ENCODE measurements at places on chromosomes 12 and 14.
A peak's percentile ranks its signal among the peaks of the same experiment; 100 is the strongest.

DNA sequence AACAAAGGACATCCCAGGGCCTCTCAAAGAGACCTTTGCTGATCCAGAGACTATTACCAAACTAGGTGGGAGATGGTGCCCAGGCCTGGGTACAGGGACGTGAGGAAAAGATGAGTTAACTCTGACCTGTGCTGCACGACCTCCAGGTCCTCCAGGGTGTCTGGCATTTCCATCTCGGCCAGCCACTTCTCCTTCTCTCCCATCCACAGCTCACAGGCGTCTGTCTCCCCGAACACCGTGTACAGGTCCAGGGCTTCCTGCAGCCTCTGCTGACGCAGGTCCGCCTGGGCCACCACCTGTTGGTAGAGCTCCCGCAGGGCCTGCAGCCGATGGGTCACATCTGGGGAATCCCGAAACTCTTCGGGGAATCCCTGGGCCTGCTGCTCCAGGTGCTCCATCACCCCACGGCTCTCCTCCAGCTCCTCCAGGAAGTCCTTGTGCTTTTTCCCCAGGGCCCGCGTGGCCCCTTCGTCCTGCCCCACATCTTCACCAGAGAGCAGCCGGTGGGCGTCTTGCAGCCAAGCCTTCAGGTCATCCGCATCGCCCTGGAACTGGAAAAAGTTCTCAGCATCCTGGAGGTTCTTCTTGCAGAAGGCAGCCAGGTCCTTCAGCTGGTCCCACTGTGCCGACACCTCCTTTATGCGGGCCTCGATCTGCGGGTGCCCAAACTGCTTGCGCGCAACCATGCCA, 86.7 kb downstream of the SPTB start:
- no peak for DNase-seq

- DNase-seq: no peak
Measured at GRCh38 chr12:58202933-58203718, 261.8 kb downstream of the ATP23 start.

DNA sequence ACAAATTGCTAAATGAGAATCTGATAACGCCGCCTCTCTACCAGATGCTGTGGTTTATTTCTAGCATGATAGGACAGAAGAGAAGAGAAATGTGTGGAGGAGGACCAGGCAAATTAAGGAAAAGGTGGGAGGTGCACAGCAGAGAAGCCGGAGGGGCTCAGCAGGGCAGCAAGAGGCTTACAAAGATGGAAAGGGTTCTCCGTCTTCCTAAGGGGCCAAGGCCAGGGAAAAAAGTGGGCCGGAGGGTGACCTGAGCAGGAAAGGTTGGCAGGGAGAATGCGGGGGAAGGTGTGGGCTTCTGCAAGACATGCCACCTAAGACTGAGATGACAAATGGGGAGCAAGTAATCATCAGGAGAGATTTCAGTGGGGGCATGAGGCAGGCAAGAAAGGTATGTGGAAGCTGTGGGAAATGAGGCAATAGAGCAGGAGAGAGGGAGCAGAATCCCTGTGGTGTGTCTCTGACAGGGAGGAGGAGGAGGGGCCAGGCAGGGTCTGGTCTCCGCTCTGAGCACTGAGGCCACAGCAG, 18.7 kb downstream of the MANSC1 start:
- no peak for DNase-seq

GRCh38 chr14:78535041-78535440, 364.9 kb downstream of the NRXN3 start:
- DNase-seq: no peak

DNA sequence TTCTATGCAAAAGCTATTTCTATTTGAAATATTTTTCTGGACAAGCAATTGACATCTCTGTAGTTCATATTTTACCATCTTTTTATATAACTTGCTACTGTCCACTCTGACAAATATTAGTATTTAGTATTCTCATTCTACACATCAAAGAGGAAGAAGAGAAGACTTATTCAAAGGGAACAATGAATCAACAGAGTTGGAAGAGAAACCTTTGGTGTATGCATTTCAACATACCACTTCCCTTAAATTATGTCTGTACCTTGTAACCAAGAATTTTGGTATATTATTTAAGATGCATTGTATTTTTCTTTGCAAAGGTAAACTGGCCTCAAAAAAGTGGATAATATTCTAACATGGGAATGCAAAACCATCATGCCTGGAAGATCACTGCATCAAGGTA, 72.1 kb upstream of the DUSP6 start:
- no peak for DNase-seq

DNA sequence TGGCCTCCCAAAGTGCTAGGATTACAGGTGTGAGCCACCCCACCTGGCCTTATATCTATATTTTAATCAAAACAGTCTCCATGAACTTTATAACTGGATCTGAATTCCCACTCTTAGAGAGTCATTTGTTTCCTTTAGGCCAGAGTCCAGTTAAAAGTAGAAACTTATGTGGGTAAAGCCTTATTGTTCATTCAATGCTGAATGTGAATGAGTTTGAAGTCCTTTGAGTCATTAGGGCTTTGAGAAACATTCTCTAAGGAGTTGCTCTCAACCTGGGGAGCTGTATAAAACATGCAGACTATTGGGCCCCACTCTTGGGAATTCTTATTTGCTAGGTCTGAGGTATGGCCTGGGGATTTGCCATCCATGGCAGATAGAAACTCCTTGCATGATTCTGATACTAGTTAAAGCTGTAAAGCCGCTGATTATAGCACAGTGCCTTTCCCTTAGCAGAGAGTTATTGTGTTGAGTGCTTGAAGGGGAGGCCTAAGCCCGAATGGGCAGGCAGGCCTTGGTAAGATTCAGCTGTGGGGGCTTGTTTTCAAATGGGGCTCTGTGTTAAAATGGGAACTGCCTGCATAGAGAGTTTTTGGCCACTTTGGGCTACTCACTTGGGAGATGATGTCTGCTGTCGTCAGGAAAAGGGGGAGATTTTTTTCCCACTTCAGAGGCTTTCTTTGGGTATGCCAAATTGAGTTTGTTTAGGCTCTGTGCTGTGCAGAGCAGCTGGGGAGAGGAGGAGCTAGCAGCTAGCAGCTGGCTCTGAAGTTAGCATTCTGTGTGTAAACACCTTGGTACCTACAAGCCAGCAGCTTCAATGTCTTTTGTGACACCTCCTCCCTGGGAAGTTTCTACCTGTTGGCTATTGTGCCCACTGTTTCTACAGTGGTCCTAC, 117.5 kb downstream of the DACT1 start:
- DNase-seq: no peak

DNA sequence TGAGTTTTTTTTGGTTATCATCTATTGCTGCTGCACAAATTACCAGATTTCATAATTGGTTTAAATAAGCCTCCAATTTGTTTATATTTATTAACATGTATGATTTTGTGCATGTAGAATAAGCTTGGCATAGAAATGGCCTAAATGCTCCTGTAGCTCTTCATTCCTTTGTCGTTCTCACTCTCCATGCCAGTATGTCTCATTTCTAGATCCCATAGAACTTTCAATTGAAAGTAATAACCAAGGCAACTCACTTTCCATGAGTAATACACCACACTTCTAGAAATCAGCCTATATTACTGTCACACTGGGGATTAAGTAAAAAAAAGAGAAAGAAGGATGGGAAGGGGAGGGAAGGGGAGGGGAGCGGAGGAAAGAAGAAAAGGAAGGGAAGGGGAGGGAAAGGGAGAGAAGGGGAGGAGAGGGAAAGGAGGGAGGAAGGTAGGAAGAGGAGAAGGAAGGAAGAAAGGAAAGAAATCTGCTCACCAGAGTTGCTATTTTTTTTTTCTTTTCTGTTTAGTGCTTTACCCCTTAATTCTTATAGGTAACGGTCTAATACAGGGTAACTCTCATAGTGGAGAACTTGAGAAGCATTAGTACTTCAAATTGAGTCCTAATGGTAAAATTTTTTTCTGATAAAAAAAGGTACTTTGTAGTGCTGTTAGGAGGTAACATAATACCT, 45.6 kb downstream of the MDM2 start:
- no peak for DNase-seq

DNA sequence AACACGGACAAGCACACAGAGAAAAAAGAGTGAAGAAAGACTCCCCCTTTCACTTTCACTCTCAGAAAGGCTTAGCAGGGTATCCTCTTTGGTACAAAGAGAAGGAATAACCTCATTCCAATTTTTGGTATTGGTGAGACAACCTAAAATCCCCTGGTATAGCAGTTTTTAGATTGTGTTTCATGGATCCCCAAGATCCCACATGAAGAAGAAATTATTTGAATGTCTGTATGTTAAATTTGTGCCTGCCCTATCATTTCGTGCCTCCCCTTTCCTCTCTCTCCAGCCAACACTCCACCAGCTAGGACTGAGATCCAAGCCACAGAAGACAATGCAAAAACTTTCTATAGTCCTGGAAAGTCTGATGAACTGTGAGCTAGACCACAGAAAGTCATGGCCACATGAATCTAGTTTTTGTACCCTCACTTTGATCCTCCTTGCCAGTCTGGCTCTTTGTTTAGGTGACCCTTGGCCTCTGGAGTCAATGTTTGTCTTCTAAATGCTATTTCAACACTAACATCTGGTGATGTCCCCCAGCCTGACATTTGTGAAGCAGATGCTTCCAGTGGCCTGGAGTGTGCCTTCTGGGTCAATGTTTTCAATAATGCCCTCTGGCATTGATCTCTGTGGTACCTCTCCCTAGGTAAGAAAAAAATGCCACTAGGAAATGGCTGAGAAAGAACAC, 181.9 kb upstream of the BMP4 start:
- no peak for DNase-seq

GRCh38 chr12:124397807-124398577, 103.1 kb downstream of the RFLNA start:
- no peak for DNase-seq

GRCh38 chr14:91521061-91521640, 11.0 kb upstream of the PPP4R3A start:
- DNase-seq: no peak

GRCh38 chr12:100899301-100899700, 104.7 kb downstream of the ANO4 start:
- DNase-seq: no peak

DNA sequence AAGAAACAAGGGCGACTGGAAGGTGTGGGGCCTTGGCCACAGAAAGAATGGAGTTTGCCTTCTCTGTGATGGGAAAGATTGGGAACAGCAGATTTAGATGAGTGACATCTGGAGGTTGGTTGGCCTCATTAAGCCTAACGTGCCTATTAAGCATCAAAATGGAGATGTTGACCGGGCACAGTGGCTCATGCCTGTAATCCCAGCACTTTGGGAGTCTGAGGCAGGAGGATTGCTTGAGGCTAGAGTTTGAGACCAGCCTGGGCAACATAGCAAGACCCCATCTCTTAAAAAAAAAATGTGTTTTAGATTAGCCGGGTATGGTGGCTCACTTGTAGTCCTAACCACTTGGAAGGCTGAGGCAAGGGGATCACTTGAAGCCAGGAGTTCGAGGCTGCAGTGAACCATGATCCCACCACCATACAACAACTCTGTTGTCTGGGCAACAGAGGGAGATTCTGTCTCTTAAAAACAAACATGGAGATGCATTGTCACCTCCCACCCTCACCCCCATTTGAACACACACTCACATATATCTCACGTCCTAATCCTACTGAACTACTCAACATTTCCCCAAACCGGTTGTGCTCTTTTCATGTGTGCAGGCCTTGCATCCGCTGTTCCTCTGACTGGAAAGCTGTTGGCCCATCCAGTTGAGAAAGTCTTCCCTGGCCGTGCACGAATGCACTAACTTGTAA, 172.1 kb downstream of the ETV6 start:
- no peak for DNase-seq

- peak; percentile 76 for DNase-seq
Measured at GRCh38 chr12:122886851-122887818, 8.8 kb downstream of the VPS37B start.

DNA sequence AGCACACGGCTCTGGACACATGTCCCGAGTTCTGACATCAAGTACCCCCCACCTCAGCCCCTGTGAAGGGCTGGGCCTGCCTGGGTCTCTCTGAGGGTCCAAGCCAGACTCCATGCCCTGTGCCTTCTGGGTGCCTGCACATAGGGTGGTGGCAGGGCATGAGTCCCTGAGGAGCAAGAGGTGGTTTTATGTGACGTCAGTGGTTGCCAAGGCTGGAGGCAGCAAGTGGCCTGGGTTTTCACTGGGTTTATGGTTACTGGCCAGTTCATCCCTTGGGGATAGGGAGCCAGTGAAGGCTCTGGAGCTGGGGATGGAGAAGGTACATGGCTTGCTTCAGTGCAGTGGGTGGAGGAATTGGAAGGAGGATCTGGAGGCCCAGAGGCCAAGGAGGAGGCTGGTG, 51.1 kb upstream of the EML1 start:
- no peak for DNase-seq

DNA sequence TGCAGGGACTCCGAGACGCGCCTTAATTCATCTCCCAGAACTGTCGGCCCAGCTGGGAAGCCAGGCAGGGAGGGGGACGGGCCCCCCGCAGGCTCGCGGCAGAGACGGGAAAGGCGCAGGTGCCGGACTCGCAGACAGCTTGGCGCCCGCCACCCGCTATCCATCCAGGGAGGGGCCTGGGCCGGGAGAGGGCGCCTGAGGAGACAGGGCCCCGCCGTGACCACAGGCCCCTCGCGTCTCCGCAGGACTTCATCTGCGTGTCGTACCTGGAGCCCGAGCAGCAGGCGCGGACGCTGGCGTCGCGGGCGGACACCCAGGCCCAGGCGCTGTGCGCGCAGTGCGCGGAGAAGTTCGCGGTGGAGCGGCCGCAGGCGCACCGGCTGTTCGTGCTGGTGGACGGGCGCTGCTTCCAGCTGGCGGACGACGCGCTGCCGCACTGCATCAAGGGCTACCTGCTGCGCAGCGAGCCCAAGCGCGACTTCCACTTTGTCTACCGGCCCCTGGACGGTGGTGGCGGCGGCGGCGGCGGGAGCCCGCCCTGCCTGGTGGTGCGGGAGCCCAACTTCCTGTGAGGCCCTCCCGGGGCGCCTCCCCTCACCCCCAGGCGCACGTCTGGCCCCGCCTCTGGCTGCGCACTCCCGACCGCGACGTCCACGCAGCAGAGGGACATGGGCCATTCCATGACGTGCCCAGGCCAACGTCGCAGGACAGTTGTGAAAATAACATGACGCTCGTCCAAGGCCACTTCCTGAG, 60.6 kb downstream of the LGMN start:
- no peak for DNase-seq

- no peak for DNase-seq
Measured at GRCh38 chr14:76597387-76597786, 163.9 kb upstream of the VASH1 start.

DNA sequence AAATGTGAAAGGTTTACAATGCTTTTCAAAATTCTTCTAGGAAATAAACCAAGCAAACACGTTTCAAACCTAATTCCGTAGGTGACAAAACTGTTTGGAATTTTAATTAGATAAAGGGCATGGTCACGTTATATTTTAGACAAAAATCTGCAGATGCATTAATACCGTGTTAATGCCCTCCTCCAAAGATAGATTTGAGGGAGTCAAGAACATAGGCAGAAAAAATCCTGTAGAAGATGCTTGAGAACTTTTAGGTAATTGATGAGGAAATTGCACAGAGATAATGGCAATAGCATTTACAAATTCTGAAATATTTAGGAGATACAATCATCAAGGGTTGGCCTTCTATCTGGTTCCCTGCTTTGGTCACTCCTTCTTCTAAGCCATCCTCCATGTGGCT, 212.6 kb downstream of the TMTC3 start:
- DNase-seq: no peak
